Common myeloid progenitor, CD34-positive (primary cell): ENCODE measurements at places on chromosomes 2 and 18.

- peak; percentile 1 for DNase-seq
These were observed 352.6 kb upstream of the CWC22 start for GRCh38 chr2:180359522-180360282.

DNA sequence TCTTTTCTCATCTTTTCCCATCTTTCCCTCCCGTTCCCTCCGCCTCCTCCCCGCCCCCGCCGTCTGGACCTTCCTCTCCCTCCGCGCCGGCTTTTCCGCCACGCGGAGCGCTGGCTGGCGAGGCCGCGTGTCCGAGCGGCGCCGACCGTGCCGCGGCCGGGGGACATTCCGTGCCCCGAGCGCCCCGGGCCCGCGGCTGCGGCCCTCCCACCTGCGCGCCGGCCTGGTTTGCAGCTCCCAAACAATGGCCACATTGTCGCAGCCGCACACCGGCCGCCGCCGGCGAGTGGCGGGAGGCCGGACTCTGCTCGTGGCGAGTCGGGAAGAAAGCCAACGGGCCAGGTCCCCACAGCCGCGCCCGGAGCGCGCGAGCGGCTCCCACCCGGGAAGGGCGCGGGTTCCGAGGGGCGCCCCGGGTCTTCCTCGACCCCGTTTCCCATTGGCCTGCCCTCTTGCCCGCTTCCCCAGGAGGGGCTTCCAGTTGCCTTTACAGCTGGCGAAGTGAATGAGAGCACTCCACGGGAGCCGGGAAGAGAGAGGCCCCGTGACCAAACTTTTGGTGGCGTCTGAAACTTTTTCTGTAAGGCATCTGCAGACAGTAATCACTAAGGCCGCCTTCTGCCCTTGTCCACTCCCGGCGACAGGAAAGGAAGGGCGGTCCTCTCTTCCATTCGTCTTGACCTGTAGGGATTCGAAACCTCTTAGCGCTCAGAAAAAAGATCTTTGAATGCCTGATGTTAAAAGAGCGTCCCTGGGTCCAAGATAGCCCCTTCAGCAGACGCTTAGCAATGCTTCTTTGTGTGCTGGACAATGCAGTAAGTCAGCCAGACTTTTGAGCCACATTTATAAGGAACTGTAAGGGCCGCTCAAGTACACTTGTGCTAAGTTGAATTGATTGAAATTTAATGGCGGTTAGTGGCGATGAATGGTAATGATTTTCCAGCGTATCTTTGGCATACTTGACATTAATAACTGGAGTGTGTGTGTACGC is 6.2 kb downstream of the GLI2 start:
- no peak for DNase-seq

DNA sequence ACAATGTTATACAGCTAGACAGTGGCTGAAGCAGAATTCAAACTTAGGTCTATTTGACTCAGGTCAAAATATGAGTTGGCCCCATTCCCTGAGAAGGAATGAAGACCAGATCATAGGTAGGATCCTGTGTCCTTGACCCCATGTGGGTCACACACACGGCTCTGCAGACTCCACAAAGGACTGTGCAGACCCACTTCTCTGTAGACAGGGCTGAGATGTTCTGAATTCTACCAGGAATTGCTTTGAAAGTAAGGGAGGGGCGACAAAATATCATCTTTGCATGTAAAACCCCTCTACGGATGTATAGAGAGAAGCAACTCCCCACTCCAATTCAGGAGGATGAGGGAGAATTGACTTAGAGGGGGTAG is 62.3 kb upstream of the CTIF start:
- DNase-seq, result no peak

- peak; percentile 38 for DNase-seq
These were observed 119.8 kb downstream of the BCL2 start for GRCh38 chr18:63199743-63200241.

DNA sequence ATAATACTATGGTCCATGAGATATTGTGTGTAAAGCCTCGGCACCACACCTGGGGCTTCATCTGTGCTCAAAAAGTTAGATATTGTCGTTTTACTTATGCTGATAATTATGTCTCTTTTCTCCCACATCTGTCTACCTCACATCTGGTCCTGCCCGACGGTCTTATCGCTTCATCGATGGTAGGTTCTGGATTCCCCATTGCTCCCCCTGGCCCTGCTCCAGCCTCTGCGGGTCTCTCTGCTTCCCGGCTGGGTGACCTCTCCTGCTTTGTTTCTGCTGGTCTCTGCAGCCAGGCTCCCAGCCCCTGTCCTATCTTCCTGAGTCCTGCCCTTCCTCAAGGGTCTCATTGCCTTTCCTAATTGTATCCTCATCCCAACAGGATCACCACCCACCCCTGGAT is 294.2 kb downstream of the NDUFA10 start:
- no peak for DNase-seq

- DNase-seq, result no peak
These were observed 110.5 kb upstream of the AGAP1 start for GRCh38 chr2:235383272-235383843.

DNA sequence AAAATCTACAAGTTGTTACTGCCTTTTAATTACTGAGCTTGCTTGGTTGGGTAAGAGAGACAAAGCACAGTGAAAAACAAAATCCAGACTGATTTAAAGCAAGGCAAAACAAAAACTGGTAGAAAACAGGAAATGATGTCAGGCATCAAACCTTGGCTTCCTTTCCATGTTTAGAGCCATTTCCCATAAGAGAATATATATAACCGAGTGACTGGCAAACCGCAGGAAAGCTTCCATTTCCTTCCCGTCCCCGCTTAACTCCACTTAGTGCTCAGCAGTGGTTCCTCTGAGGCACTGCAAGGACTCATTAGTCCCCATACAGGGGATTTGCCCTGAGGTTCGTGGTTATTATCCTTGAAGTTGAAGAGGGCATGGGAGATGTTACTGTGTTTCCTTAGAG is 446.3 kb downstream of the LPIN1 start:
- peak; percentile 72 for DNase-seq

DNA sequence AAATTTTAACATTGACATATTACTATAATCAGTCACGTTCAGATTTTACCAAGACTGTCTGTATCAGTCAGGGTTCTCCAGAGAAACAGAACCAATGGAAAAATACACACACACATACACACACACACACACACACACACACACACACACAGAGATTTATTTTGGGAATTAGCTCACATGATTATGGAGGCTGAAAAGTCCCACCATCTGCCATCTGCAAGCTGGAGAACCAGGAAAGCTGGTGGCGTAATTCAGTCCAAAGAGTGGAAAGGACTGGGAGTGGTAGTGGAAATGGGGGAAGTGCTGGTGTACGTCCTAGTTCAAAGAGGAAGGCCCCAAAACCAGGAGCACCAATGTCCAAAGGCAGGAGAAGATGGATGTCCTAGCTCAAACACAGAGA is 166.4 kb downstream of the AKAIN1 start:
- DNase-seq, result no peak

- DNase-seq, result no peak
These were observed 53.2 kb upstream of the MAT2A start for GRCh38 chr2:85485815-85486214.

GRCh38 chr2:153834662-153835061 is 37.1 kb upstream of the GALNT13 start:
- no peak for DNase-seq

- DNase-seq, result no peak
These were observed 139.9 kb upstream of the DOCK10 start for GRCh38 chr2:225182126-225182525.

DNA sequence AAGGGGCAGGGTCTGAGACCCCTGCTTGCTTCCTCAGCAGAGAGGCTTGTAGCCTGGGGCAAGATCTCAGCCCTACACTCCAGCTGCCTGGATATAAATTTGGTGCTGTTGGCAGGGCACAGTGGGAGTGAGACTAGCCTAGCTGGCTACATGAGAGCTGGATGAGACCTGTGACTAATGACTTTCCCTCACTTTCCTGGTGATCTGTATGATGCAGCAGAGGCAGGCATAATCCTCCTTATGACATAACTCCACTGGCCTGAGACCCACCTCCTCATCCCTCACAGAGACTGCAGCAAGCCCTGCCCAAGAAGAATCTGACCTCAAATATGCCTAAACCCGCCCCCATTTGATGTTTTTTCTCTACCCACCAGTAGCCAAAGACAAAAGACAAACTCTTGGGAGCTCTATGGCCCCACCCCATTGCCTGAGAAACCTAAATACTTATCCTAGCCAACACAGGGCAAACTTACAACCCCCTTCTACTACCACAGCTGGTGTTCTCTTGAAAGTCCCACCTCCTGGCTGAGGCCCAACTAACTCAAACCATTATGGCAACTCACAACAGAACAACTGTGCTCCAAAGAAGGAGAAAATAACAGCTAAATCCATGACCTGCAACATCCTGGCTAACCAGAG is 102.7 kb downstream of the NR4A2 start:
- no peak for DNase-seq

GRCh38 chr2:190579915-190580846 is 45.7 kb upstream of the NEMP2 start:
- DNase-seq, result no peak

GRCh38 chr2:26968001-26968400 is 2.4 kb upstream of the MAPRE3 start:
- DNase-seq, result no peak

DNA sequence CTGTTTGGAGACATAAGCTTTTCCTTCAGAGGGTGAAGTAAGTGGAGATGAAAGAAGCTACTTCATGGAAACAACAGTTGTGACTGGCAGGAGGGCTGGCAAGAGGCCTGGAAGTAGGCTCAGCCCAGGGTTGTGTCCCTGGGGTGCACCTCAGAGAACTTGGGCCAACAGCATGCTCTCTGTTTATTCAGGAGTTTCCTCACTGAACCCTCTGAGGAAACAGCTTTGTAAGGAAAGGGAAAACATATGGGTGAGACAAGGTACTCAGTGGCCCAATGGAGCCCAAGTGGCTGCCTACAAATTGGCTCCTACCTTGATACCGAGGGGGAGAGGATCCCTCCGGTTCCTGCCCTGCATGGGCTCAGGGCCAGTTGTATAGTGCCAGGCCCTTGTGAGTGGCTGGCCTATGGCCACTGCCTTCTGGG is 115.5 kb upstream of the ITGA6 start:
- no peak for DNase-seq

GRCh38 chr2:86160156-86160952 is 34.9 kb downstream of the IMMT start:
- no peak for DNase-seq

DNA sequence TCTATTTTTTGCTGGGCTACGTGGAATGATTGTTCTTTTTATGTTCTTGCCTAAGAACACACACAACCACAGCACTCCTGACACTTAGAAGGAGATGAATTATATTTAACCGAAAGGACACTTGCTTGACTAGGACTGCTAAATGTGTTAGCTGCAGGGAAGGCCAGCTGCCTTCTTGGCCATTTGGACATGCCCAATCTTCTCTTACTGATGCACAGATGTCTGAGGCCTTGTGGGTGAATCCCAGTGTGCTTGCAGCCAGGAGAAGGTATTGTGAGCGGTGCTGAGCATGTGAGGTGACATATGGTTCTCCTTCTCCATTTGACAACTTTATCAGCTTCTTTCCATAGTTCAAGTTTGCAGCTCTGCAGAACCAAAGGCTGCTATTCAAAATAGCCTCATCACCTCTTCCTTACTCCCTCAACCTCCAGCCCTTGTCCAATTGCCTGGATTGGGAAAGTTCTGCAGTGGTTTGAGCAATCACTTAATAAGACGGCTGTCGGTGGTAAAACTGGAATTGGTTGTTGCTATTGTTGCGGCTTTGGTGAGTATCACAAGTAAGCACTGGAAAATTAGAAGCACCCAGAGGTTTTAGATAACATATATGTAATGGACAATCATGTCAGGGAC is 1113.3 kb downstream of the TSN start:
- DNase-seq, result no peak

GRCh38 chr2:158686210-158686691 is 108.9 kb upstream of the DAPL1 start:
- DNase-seq, result no peak

- peak; percentile 20 for DNase-seq
These were observed 5.0 kb downstream of the NDUFS1 start for GRCh38 chr2:206154197-206154596.

- no peak for DNase-seq
These were observed 9.3 kb upstream of the MTCL1 start for GRCh38 chr18:8695932-8696517.

GRCh38 chr2:120586507-120587278 is 149.0 kb upstream of the GLI2 start:
- DNase-seq, result no peak

DNA sequence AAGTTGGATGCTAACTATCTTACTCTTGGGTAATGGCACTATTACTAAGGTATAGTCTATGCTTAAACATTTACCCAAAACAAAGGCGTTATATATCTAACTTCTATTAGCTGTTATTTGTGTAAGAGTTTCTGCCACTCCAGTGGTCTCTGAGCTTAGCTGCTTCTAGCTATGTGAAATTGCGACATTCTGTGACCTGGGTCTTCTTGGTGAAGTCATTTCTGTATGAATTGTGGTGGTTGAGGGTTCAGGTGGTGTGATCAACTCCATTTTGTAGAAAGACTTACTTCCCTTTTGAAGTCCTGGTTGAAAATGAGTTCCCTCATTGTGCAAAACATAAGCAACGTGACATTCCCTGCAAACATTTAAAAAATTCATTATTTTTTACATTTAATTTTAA is 221.6 kb downstream of the PIK3C3 start:
- DNase-seq, result no peak

GRCh38 chr2:12151716-12152115 is 405.3 kb downstream of the LPIN1 start:
- DNase-seq, result no peak

DNA sequence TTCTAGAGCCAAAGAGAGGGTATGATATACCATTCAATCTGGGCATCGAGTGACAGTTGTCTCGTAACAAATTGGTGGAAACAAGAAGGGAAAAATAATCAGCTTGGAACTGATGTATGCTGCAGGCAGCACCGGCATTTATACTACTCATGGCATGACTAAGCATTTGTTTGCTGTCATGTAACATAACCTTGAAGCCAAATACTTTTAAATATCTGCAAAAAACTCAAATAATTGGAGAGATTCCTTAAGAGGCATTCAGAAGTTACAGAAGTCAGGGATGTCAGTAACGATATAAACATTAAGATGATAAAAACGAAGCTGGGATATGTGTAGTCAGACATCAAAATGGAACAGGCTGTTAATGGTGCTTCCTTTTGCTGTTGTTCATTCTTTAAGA is 157.3 kb upstream of the MMADHC start:
- DNase-seq, result no peak

GRCh38 chr2:165293440-165294420 is 54.5 kb downstream of the SCN2A start:
- DNase-seq, result peak; percentile 95

DNA sequence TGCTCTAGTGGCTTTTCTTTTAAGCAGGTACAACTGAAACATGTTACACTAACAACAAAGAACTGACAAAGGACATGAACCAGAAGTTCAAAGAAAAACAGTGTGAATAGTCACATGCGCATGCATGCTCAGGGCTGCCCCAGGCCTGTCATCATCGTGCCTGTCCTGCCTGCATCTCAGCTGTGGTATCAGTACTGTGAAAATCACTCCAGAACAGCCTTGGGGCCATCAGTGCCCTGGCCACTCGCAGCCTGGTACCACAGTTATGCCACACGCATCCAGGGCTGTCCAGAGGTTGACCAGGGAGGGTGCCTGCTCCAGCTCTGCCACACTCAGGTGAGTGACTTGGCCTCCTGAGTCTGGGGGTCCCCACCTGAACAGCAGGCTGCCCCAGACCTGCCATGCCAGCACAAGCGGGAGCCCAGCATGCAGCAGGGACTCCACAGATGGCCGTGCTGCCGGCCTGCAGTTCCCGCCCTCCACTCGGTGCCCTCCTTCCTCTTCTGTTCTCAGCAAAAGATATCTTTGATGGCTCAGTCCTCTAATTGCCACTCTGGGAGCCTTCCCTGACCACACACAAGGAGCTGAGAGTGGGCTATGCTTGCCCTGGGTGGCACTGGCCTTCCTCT is 12.3 kb downstream of the LIMS2 start:
- DNase-seq, result no peak
